ENCODE measurements at places on chromosomes 16 and 17.

- DNase-seq: no peak
Observed at GRCh38 chr17:41679740-41680425, 8.8 kb upstream of the EIF1 start.

DNA sequence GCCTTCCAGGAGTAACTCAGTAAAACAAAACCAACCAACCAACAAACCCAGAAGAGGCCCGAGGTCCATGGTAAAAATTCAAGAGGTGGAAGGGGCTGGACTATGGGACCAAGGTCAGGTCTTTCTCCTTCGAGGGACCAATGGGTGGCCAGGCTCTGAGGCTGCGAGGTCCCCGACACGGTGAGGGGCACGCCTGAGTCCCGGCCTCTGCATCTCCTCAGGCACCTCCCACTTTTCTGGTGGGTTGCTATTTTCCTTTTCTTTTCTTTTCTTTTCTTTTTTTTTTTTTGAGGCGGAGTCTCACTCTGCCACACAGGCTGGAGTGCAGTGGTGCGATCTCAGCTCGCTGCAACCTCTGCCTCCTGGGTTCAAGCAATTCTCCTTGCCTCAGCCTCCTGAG, 18.0 kb downstream of the CD7 start:
- no peak for DNase-seq

DNA sequence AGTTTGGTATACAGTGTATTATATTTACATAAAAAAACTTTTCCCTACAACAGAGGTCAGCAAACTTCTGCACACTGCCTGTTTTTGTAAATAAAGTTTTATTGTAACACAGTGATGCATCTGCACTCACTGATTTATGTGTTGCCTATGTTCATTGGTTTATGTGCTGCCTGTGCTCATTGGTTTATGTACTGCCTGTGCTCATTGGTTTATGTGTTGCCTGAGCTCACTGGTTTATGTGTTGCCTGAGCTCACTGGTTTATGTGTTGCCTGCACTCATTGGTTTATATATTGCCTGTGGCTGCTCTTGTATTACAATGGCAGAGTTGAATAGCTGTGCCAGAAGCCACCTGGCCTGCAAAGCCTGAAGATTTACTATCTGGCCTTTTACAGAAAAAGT, 81.6 kb downstream of the MYH11 start:
- peak; percentile 48 for DNase-seq

DNA sequence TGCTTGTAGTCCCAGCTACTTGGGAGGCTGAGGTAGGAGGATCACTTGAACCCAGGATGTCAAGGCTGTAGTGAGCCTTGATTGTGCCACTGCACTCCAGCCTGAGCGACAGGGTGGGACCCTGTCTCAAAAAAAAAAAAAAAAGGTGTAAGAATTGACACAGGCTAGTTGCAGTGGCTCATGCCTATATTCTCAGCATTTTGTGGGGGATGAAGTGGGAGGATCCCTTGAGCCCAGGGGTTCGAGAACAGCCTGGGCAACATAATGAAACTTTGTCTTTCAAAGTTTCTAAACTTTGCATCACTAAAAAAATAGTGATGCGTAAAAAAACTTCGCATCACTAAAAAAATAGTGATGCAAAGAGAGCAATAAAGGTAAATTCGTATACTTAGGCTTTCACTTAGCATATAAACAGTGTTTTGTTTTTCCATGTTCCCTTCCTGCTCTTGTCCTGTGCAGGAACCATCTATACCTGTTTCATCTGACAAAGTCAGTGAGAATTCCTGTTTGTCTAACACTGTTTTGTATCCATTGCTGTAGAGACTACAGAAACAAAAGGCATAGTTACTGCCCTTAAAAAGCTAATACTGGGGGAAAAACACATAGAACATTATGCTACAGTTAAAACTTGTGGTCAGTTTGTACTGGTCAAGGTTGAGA, 32.1 kb downstream of the CTCF start:
- DNase-seq: no peak

DNA sequence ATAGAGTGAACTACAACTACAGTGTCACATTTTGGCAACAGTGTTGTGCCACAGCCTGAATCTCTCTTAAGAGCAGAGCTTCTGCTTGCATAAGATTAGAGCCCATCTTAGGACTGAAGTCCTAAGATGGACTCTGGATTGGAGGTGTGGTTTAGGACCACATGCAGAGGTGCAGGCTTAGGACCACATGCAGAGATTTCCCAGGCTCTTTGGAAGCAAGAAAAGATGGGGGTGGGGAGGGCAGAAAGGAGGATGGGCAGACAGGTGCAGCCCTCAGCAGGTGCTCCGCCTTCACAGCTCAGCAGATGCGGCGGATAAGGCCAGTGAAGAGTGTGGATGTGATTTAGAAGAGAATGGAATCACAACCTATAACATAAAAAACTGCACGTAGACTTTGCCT, 128.7 kb downstream of the TANGO6 start:
- no peak for DNase-seq

DNA sequence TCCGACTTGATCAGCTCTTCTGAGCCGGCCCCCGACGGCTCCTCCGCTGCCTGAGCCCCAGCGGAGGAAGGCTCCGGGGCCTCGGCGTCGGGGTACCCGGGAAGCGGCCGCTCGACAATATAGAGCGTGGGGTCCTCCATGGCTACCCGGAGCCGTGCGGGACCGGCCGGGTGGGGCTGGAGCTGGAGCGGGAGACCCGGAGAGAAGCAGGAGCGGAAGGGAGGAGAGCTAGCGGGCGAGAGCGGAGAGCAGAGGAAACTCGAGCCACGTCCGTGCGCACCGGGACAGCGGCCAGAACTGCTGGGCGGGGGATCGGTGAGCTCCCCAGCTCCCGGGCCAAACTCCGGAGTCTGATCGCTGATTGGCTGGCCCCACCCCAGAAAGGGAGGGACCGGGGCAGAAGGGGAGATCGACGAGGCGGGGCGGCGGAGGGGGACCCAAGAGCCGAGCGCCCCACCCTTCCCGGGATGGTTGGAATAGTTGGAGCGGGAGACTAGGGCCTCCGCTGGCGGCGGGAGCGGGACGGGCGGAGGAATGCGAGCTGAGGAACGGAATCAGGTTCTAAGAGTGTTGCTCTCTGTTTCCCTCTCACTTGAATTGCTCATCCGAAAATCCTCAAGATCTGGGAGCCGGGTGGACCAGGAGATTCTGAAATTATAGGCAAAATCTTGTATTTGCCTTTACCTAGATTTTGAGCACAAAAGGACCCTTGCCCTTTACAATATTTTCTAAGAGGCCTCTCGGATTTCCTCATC, at the start of gene CAVIN1:
CAVIN1 (minus strand) TSS at position 299 of the 755 bp plus-strand sequence; CDS start at position 140, 159 bp downstream.
- peak; percentile 99 for DNase-seq

GRCh38 chr17:76540381-76541300, 797 bp downstream of the PRCD start:
- DNase-seq: peak; percentile 95

- DNase-seq: no peak
Observed at GRCh38 chr16:68814516-68814915, 28.8 kb upstream of the TANGO6 start.

DNA sequence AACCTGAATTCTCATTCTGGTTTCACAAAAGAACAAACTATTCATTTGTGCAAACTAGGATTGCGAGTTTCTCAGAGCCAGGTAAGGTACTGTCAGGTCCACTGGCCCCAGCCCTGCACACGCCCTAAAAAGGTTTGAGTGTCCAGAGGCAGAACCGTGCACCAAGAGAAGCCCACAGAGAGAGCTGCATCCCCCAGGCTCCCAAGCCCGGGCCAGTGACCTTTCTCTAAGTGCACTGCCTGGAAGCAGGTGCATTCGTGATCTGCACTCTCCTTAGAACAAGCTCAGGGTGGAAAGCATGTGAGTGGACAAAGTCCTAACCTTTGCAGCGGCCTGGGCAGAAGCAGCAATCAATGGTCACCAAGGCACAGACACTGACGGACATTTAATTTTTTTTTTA, 26.8 kb downstream of the MEAK7 start:
- DNase-seq: no peak

Measured in RWPE1 (cell line).